ENCODE measurements at places on chromosomes 2 and 18.

DNA sequence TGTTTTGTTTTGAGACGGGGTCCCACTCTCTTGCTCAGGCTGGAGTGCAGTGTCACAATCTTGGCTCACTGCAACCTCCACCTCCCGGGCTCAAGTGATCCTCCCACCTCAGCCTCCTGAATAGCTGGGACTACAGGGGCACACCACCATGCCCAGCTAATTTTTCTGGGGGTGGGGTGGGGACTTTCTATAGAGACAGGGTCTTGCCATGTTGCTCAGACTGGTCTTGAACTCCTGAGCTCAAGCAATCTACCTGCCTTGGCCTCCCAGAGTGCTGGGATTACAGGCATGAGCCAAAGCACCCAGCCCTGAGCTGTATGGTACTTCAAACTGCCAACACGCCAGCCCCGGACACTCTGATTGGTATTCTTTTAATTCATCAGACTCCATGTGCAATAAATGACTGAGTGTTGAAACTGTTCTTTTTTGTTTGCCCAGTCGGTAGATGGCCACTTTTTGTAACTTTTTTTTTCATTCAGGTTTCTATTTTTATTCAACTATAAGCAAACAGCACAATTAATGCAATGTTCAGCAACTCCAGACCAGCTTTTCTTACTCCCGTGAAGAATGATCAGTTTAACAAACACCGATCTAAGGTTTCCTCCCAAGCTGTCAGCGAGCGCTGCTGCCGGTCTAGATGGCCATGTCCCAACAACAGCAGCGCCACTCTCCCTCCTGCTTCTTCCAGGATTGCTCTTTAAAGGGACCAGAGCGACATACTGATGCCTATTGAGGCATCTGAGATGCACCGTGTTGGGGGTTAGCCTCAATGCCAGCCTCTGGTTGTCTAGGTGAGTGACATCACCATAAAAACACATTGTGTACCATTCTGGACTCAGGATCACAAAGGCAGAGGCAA, 12.5 kb upstream of the TGOLN2 start:
- no peak for DNase-seq

DNA sequence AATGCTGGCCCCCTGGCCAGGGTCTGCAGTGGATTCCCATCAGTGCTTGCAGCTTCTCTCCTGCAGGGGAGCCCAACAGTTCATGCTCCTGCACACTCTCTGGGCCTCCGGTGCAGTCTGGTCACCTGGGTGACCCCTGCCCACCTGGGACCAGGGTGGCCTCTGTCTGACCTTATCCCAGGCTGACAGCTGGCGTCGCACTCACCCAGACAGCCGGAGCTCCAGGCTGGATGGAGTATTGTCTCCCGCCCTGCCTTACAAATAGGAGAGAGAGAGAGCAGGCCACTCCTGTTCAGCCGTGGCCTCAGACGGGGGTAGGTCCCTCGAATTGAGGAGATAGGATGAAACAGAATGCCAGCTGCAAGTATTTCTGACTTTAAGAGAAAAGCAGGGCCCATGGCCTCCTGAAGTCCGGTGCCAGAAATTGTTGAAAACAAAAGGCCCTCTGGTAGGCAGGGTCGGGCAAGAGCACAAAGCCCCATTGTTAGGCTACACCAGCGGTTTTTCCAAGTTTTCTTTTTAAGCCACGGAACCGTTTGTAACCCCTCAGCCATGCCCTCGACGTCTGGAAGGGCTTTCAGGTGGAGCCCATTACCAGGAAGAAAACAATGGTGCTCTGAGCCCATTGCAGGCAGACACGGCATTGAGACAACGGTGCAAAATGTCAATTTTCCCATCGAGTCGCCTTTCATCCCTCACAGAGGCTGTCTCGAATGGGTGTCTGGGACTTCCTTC, 258.4 kb downstream of the BCL11A start:
- DNase-seq, result no peak

DNA sequence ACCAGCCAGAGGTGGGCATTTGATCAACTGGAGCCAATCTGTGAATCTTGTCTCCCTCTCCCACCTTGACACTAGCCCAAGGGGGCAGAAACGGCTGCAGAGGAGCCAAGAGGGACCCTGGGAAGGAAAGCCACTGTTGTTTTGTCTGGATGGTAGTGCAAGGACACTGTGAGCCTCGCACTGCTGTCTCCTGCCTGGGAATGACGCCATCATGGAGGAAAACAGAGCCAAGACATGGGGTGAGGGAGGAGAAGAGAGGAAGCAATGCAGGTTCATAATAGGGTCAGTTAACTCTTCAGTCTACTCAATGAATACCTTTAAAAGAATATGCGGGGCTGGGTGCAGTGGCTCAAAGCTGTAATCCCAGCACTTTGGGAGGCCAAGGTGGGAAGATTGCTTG, 231.1 kb upstream of the AGAP1 start:
- DNase-seq, result no peak

DNA sequence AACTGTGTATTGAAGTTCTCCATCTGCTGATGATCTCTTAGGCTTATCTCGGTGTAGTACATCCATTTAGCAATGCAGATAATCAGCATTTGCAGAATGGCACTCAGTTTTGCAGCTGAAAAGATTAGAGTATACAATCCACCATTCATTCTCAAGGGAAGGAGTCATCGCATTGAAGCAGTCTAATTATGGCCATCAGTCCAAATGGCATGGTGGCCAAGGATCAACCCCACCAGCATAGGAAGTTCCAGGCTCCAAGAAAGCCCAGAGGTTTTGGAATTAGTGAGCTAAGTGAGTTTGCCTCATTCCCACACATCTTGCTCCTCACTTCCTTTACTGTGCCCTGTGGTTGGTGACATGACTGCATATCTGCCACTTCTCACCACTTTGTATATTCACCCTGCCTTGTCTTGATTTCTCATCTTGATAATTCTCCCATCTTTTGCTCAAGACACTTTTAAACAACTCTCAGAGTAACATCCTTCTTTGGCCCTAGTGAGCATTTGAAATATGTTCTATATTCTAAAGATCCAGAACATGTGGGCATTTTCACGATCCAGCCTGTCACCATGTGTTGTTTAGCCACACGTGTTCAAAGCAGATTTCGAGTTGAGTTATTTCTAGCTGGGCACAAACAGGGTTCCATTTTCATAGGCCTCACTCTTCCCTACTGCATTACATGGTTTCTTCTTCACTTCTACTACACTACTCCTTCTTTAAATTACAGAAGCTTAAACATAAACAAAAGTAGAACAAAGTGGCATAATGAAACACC, 1119.8 kb downstream of the TSN start:
- DNase-seq, result no peak

- peak; percentile 28 for DNase-seq
Observed at GRCh38 chr2:104872866-104873688, 19.2 kb downstream of the POU3F3 start.

DNA sequence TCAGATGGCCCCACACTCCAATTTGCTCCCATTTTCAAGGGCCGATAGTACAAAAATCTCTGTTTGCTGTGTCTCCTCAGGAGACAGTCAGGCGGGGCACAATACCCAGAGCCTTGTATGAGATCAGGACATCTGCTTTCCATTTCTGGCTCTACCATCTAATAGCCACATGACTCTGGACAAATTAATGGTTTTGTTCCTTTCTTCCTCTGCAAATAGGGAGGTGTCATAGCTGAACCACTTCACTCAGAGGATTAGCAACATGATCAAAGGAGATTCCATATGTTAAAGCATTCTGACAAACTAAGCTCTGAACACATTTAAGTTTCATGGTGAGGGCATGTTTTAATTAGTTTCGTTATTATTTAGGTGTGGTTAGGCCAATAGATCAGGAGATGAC, 602.1 kb upstream of the SYT4 start:
- no peak for DNase-seq

DNA sequence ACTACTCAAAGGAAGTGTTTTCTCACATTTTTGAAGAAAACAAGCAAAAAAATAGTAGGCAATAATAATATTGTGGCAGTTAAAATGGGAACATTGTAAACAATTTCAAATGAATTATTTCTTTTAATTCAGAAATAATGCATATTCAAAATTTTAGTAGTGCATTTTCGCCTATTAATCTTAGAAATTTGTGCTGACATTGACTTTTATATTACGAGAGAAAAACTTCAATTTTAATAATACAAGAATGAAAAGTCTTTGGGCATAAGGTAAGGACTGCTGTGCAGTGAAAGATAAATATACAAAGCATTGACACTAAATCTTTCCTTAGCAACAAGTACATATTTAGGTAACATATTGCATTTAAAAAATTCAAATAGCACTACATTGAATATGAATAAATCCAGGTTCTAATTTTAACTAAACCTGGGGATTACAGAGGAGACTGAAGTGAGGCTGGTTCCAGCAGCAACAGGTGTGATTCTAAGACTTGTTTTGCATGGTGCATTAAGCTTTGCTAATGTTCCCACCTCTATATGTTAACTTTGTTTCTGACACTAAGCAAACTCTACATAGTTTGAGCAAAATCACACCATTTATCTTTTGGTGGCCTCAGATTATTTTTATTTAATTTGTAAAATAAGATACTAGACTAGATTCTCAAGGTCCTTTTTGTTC, 40.5 kb downstream of the CALCRL start:
- no peak for DNase-seq

DNA sequence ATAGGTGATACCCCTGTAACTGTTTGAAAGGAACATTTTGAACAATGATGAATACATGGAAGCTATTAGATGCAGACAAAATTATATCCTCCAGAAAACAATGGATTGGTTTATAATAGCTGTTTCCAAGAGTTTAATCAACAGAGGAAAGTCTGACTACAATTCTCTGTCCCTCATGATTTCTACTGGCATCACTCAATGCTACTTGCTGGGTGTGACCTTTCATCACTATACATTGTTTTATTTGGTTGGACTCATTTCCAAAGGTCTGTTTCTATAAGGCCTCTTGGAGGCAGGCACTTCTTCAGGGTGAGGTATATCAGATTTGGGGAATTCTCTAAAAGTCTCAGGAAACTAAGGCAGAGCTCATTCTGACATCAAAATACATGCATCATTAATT, 636.1 kb upstream of the SLC8A1 start:
- no peak for DNase-seq

- DNase-seq, result no peak
Observed at GRCh38 chr2:212898011-212898410, 253.4 kb downstream of the IKZF2 start.

DNA sequence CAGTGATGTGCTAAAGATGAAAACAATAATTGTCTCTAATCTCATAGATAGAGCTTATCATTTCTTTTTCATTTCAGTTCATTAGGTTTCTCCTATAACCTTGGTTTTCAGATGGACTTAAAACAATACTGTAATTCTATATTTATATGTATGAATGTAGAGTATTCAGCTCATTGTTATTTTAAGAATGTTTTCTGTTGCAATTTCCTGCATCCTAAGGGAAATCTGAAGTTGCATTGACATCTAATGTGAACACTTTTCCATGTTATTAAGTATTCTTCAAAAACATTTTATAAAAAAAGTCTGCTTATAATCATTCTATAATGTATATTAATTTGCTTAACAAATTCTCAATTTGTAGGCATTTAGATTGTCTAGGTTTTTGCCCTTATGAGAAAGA, 288.9 kb downstream of the XIRP2 start:
- DNase-seq, result no peak

- no peak for DNase-seq
Observed at GRCh38 chr2:54866179-54866578, 142.7 kb downstream of the EML6 start.

- peak; percentile 48 for DNase-seq
Observed at GRCh38 chr2:46239847-46240181, 57.4 kb upstream of the EPAS1 start.

DNA sequence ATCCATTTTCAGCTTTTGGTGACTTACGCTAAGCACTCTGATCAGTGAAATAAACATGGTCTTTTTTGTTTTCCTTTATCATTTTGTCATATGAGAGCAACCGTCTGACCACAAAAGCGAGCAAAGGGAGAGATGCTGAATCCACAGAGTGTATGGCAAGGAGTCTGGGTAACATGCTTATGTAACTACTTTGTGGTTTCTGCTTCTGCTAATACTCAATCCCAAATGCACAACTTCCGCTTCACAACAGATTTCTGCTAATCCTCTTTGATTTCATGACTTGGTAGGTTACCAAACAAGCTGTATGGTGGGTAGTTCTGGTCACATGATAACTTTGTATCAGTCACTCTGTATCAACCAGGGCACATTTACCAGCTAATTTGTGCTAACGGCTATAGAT, 908.4 kb upstream of the CRIM1 start:
- DNase-seq, result no peak

- no peak for DNase-seq
Observed at GRCh38 chr2:218033208-218033589, 30.4 kb upstream of the TNS1 start.

DNA sequence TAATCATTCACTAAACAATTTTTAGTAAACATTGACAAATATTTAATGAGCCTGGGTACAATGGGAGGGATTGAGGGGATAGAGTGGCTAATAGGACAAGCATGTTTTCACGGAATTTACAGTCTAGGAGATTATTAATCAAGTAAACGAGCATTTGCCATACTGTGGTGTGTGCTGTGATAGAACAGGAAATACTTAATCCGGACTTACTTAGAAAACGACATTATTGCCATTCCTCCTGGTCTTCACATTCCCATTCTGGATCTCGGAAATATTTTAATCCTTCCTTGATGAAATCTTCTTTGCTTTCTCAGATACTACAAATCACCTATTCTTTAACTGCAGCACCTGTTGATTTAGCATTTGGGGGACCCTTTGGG, 905 bp downstream of the TTLL4 start:
- no peak for DNase-seq

GRCh38 chr2:240604939-240605716, 18.6 kb downstream of the CAPN10 start:
- DNase-seq, result no peak

GRCh38 chr2:168729455-168729854, 73.0 kb upstream of the NOSTRIN start:
- no peak for DNase-seq

- no peak for DNase-seq
Observed at GRCh38 chr18:74613381-74613780, 15.7 kb downstream of the ZNF407 start.

DNA sequence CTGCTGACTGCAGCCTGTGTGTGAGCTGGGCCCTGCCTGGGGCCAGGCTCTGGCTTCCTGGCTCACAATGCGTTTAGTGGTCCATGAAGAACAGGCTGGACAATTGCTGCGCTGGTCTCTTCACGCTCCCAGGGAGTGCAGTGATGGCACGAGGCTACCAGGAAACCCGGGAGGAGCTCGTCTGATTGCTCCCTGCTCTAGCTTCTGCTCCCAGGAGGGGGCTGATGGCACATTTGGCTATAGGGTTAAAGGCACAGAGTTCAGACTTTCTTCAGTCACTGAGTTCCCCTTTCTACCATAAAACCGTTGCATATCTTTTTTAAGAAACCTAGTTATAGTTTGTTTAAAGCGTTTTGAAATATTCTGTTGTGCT, 60.1 kb downstream of the KCNF1 start:
- DNase-seq, result no peak

- no peak for DNase-seq
Observed at GRCh38 chr18:56672391-56672790, 21.2 kb downstream of the WDR7 start.

- no peak for DNase-seq
Observed at GRCh38 chr2:14125624-14126293, 506.8 kb upstream of the LRATD1 start.

DNA sequence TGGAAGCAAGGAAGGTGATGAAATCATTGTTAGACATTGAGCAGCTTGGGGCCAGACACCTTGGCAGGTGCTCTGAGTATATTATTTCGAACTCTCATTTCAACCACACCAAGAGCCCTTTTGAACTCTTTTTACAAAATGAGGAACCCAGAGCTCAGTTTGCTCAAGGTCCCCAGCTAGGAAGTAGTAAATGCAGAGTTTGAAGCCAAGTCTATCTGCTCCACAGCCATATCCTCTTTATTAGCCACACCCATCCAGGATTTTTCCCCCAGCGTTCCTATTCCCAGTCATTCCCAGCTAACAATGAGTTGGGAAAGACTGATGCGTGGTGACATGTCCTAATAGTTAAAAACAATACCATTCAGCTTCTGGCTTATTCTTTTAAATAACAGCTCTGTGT, 40.2 kb downstream of the SEMA4F start:
- no peak for DNase-seq

Data from stimulated activated CD4-positive, alpha-beta T cell treated with anti-CD3 and anti-CD28 coated beads, Interleukin-12 subunit alpha, Interleukin-12 subunit beta, amount 100 ng/mL, for 4 hours (primary cell).